Heart left ventricle (tissue), 16 donors: ENCODE measurements at places on chromosomes 4 and X. TPM values are rescaled to one million over a fixed set of nuclear protein-coding genes. Genes with fewer than 3 reads are reported as not detected.

DNA sequence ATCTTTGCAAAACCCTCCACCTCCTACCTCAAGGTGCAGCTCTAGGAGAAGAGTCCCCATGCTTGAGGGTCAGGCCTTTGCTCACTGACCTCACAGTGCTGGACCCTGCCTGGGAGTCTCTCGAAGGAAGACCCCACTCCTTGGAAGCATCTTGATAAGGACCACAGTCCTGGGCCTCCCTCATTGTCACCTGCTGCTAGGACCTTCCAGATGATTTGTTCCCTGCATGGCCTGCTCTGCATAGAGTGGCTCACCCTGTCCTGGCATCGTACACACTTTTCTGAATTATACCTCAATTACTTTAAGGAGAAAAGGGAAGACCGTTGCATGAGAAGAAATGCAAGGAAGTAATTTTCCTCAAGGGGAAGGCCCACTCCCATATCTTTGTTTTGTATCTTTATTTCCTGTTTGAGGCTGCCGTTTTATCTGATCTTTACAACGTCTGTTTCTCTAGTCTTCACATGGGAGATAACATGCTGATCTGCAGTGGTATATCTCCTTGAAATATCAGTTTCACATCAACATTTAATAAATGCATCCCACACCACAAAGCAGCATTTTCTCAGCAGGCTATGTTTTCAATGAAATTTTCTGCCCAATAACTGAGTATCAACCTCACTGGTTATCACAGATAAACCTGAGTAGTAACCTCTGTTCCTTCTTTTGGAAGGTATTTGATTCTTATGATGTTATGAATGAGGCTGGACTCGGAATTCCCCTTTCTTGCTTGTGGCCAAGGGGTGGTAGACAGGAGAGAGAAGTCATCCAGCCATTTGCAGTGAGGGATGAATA, 15.0 kb upstream of the AKAP17A start:
- DNase-seq = no peak

DNA sequence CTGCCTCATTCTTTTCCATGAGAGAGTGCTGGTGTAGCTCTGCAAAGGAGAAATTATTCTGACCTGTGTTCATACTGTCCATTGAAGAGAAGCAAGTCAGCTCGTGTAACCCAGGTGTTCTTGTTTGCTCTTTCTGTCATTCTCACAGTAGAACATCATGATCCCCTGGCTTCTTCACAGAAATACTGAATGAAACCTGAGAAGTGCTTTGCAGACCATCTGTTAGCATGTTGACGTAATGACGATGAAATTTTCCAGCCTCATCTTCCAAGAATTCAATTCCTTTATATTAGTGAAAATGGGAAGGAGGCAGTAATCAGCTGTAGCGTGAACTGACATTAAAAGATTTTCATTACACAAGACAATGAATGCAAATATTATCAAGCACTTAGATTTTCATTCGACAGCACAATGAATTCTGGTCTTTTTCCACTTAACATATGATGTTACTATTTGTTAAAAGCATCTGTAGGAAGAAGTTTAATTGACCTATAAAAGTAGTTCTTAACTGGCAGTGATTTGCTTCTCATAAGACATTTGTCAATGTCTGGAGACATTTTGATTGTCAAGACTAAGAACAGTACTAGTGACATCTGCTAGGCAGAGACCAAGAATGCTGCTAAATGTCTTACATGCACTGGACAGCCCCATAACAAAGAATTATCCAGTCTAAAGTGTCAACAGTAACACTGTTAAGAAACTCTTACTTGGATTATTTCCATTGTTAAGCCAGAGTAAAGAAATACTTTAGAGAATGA, 246.3 kb downstream of the BANK1 start:
- no peak for DNase-seq

- no peak for DNase-seq
These were observed 331.5 kb downstream of the NKX6-1 start for GRCh38 chr4:84167564-84167963.

- DNase-seq = no peak
These were observed 184.1 kb upstream of the NDP start for GRCh38 chrX:44157283-44157682.

- DNase-seq = no peak
These were observed 64.1 kb downstream of the NEUROG2 start for GRCh38 chr4:112451831-112452230.

GRCh38 chr4:40307627-40308497, 27.3 kb upstream of the CHRNA9 start:
- DNase-seq = no peak

GRCh38 chr4:24671849-24672248, 87.5 kb upstream of the DHX15 start:
- DNase-seq = no peak

- no peak for DNase-seq
These were observed 63.8 kb downstream of the TBC1D19 start for GRCh38 chr4:26647523-26648224.

Gene ERCC6L
- not detected for total RNA-seq

Gene ADGRA3
- total RNA-seq = 18.6 TPM

GRCh38 chrX:103791826-103792485, 15.3 kb downstream of the PLP1 start:
- DNase-seq = no peak

Gene CDS1
- 0.25 TPM for total RNA-seq

GRCh38 chr4:102216666-102217065, 128.6 kb downstream of the SLC39A8 start:
- DNase-seq = no peak

Gene GPR50
- total RNA-seq = not detected

- DNase-seq = no peak
These were observed 45.0 kb downstream of the CHRDL1 start for GRCh38 chrX:110750526-110751189.

- DNase-seq = no peak
These were observed 953.9 kb upstream of the PCDH10 start for GRCh38 chr4:132195176-132195575.

GRCh38 chr4:97507587-97508245, 635.6 kb downstream of the STPG2 start:
- no peak for DNase-seq

Gene TCEAL4
- 75.3 TPM for total RNA-seq

Gene FAM53A
- 1.5 TPM for total RNA-seq

Gene MAGEB1
- total RNA-seq = not detected

DNA sequence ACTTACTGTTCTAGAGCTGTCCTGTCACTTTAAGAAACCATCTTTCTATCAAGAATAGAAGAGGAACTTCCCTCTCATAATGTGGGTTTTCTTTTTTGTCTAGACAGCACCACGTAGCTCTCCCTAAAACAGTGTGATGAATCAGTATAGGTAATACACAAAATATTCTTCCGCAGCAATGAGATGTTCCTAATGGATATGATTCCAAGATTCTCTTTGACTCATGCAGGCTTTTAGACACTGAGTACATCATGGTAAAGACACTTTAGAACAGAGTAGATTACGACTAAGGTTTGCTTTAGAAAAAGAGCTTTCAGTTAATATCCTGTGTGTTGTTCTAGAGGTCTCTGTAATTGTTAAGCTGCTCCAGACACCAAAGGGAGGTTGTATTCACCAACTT, 69.8 kb downstream of the PTTG2 start:
- no peak for DNase-seq

- no peak for DNase-seq
These were observed 250.1 kb downstream of the SNCA start for GRCh38 chr4:89586864-89587263.

DNA sequence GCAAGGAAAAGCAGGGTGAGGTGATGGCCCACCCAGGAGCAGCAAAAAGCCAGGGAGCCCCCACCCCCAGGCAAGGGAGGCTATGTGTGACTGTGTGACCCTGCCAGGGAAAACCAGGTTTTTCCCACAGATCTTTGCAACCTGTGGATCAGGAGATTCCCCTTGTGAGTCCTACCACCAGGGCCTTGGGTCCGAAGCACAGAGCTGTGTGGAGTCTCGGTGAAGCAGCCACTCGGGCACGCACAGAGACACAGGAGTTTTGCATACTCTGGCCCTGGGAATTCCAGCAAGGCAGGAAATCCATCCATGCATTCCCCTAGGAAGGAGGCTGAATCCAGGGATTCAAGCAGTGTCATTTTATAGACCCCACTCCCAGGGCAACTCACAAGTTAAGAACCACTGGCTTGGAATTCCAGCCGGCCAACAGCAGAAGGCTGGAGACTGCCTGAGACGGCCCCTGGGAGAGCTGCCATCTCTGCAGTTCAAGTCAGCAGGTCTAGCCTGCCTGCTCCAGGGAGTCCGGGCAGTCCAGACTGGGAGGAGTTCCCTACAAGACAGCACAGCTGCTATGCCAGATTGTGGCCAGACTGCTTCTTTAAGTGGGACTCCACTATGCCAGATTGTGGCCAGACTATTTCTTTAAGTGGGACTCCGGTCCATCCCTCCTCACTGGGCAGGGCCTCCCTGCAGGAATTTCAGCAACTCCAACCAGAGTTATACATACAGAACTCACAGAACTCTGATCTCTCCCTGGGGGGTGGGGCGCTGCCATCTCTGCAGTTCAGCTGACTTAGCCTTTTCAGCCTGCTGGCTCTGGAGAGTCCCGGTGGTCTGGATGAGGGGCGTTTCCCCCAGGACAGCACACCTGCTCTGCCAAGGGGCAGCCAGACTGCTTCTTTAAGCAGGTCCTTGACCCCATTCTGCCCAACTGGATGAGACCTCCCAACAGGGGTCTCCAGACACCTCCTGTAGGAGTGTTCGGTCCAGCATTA, 85.1 kb upstream of the ADAD1 start:
- peak; percentile 54 for DNase-seq

DNA sequence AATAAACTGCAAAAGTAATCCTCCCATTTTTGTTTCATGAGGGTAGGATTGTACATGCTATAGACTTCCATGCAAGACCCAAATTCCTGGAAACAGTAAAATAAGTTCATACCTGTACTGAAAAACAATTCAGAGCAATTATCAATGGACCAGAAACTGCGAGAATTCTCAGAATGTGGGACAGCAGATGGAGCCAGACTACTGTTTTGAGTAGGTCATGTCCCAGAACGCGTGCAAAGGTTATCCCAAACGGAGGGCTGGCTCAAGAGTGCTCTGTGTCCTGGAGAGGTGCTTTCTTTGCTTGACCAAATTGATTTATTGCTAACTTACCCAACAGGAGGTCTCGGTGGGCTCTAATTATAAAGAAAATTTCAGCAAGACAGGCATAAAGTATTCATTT, 1.7 kb upstream of the MAGEH1 start:
- DNase-seq = no peak

DNA sequence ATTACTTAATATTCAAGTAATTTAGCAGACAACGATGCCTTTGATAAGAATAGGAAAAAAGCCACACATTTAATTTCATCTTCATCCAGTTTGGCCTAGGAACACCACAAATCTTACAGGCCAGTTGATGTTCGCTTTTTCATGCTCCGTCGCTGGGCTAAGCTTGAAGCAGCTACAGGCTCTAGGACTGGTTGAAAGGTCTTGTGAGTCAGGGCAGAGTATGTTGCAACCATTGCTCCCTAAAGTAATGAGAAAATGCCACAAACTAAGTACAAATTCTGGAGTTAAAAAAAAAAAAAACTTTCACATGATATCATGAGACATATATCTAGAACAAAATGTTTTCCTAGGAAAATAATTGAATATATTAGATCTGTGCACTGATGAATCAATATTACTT, 123.8 kb downstream of the RPS6KA6 start:
- DNase-seq = no peak

GRCh38 chr4:129917651-129918050, 821.7 kb downstream of the C4orf33 start:
- DNase-seq = no peak

Gene ZNF711
- total RNA-seq = 3.9 TPM

DNA sequence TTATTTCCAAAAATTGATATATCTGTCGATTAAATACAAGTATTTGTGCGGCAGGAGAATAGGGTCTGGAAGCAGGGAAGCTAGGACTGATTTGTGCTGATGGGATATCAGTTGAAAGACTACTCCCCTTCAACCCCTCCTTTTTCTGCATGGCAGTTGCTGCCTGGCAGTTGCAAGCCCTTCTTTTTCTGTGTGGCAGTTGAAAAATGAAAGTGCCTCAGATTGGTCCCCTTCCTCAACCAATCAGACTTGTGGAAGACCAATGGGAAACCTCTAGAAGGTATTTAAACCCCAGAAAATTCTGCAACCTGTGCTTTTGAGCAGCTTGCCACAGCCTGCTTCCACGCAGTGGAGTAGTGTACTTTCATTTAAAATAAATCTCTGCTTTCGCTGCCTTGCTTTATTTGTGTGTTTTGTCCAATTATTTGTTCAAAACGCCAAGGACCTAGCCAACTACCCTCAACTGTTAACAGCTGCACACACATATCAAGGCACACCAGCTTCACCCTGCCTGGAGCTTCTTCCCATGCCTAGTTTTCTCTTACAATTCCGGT, 1.5 kb upstream of the TMA16 start:
- no peak for DNase-seq

Gene MAGEB2
- not detected for total RNA-seq

- DNase-seq = no peak
These were observed 644.1 kb downstream of the MID1IP1 start for GRCh38 chrX:39445336-39445735.

Gene CXorf49
- total RNA-seq = not detected

DNA sequence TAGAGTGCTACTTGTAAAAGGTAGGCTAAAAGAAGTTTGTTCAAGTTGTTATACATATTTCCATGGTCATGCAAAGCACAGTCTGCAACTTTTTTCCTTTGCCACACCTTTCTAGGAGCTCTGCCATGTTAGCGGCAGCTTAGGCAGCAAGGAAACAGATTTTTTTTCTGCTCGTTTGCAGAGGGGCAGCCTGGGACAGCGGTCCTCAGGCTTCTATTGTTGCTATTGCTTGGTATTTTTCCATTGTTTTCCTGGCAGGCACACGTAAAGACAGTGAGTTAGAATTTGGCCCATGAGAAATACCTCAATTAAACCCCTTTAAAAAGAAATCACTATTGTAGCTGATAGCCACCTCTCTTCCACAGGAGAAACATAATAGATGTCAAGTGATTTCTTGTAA, 391.4 kb downstream of the SH2D1A start:
- DNase-seq = no peak

DNA sequence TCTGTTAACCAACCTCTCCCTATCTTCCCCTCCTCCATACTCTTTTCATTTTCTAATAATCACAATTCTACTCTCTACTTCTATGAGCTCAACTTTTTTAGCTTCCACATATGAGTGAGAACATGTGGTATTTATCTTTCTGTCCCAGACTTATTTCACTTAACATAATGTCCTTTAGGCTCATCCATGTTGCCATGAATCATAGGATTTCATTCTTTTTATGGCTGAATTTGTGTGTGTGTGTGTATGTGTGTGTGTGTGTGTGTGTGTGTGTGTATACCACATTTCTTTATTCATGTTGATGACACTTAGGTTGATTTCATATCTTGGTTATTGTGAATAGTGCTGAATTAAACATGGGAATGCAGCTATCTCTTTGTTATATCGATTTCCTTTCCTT, 37.4 kb downstream of the RUFY3 start:
- DNase-seq = no peak
